T-helper 2 cell treated with Interferon-gamma antibody and Interleukin-4, amounts not matched to agents 5 μg/mL and 100 μg/mL, for 36 hours (primary cell): ENCODE measurements at places on chromosomes 7 and 10.

- no peak for DNase-seq
Measured at GRCh38 chr10:17993361-17993760, 41.6 kb downstream of the SLC39A12 start.

GRCh38 chr10:74507951-74508350, 318.4 kb upstream of the KAT6B start:
- no peak for DNase-seq

DNA sequence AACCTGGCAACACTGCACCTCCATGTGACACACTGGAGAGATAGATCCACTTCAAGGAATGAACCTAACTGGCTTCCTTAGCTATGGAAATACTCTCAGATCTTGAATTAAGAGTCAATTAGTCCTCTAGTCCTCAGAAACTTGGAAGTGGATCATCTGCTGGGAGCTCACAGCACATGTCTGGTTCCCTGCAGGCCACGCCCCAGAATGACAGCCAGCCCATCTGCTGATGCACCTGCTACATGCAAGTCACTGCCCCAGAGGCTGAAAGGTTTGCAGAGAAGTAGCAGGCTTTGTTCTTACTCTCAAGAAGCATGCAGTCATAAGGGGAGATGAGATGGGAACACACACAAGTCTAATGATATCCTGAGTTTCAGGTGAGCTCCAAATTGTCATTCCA, 275.9 kb downstream of the SKAP2 start:
- no peak for DNase-seq

GRCh38 chr10:106722524-106722923, 442.0 kb downstream of the SORCS1 start:
- no peak for DNase-seq

DNA sequence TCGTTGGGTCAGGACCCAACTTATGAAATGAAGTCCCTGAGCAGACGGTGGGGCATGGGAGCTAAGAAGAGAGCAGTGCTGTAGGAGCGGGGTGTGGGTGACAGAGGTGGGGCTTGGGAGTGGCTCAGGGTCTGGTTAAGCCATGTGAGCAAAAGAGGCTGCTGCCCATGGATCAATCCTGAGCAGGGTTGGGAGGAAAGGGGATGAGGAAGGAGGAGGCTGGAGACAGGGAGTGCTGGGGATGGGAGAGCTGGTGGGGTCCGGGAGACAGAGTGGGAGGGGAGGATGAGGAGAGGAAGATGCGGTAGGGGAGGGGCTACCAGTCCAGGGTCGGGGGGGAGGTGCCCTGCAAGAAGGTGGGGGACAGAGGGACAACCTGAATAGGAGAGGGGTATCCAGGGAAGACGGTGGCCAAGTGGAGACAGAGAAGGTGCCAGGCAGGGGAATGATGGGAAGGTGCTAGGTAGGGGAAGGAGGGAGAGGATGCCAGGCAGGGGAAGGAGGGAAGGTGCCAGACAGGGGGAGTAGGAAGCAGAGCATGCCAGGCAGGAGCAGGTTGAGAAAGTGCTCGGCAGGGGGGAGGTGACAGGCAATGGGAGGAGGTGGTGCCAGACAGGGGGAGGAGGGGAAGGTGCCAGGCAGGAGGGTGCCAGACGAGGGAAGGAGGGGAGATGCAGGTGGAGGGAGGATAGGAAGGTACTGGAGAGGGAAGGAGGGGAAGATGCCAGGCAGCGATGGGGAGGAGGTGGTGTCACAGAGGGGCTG, 27.5 kb upstream of the SMARCD3 start:
- DNase-seq, result no peak

GRCh38 chr7:92698237-92698841, 108.1 kb upstream of the FAM133B start:
- DNase-seq, result no peak

- no peak for DNase-seq
Measured at GRCh38 chr7:24227068-24227467, 56.9 kb upstream of the NPY start.

DNA sequence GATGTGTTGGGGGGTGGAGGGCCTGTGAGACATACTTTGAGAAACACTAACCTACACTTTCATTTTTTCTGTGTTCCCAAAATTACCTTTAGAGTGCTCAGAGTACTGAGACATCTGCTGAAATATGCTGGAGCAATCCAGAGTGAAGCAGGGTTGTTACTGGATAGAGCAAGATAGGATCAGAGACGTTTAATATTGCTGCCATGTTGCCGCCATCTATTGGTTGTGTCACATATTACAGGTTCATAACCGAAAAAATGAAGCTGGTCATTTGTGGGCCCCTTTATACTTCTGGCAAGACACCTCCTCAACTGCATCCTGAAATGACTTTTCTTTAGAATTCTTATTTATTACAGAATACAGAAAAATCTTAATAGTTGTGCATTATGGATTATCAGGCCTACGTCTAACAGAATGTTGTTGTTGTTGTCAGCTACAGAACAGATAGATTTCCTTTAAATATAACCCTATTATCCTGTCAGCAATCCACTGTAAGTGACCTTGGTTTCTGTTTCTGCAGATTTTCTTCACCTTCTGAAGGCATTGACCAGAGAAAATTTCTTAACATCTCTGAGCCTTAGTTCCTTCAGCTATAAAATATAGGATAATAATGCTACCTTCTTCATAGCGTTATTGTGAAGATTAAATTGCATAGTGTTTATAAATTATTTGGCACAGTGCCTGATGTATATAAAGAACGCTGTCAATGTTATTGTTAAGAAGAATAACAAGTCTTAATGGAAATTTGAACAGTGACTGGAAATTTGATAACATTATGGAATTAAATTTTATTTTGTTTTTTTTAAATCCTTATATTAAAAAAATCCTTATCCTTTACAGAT, 16.2 kb upstream of the DLD start:
- DNase-seq, result peak; percentile 27
